Adipocyte (in vitro differentiated cells): ENCODE measurements at places on chromosomes 7 and 10.

DNA sequence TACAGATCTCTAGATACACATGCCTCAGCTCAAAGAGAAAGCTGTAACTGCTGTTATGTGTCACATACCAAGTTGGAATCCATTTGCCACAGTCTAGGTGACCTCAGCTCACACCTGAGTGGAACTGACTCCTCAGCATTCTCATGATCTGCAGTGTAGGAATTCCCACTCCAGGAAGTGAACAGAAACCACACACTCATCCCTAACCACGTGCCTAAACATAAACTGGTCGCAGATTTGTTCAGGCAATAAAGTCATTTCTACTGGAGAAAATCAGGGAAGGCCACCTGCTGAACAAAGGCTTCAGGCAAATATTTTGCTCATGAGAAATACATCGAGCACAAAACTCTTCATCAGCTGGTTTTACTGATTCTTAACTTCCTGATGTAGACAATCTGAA, 23.0 kb upstream of the ZMYND11 start:
- DNase-seq = no peak

- peak; percentile 39 for DNase-seq
These were observed 101.9 kb upstream of the PRSS58 start for GRCh38 chr7:142359694-142360279.

DNA sequence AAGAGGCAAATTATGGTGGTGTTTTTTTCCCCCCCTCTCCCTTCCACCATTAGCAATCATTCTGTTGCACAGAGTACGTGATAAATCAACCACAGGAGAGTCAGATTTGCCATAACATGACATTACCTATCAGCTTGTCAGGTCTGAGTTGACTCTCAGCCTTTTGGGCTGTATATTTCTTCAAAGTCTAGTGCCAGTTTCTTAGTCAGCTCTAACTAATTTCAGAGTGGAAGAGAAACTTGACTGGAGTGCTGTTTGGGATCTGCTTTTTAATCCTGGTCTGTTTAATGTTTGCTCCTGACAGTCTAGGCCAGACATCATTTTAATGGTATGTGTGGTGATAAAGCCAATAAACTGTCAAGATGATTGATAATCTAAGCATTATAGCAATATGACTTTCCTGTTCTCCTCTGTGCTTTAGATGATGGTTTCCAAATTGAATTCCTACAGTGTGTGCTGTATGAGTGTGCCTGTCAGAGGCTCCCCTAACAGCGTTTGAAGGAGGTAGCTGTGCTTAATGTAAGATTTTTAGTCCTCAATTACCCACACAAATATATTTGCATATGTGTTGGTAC, 76.9 kb downstream of the LRMDA start:
- no peak for DNase-seq

- no peak for DNase-seq
These were observed 466 bp upstream of the DNAJB12 start for GRCh38 chr10:72355214-72355555.

- no peak for DNase-seq
These were observed 205.7 kb downstream of the SLC25A13 start for GRCh38 chr7:96116173-96116572.
